Left ventricle myocardium superior (tissue), 1 donor: ENCODE measurements at places on chromosomes 6 and 20. TPM values are rescaled to one million over a fixed set of nuclear protein-coding genes. Genes with fewer than 3 reads are reported as not detected.
A peak's percentile ranks its signal among the peaks of the same experiment; 100 is the strongest.

Gene PDE10A
- 9.3 TPM for total RNA-seq

Gene VSX1
- not detected for total RNA-seq

GRCh38 chr20:47540443-47541354 is 39.0 kb downstream of the NCOA3 start:
- DNase-seq = no peak

Gene OR2H1
- total RNA-seq = not detected

Gene NHLRC1
- total RNA-seq = 1.3 TPM

- peak; percentile 56 for DNase-seq
These were observed 156.8 kb upstream of the PTPN1 start for GRCh38 chr20:50353289-50353961.

DNA sequence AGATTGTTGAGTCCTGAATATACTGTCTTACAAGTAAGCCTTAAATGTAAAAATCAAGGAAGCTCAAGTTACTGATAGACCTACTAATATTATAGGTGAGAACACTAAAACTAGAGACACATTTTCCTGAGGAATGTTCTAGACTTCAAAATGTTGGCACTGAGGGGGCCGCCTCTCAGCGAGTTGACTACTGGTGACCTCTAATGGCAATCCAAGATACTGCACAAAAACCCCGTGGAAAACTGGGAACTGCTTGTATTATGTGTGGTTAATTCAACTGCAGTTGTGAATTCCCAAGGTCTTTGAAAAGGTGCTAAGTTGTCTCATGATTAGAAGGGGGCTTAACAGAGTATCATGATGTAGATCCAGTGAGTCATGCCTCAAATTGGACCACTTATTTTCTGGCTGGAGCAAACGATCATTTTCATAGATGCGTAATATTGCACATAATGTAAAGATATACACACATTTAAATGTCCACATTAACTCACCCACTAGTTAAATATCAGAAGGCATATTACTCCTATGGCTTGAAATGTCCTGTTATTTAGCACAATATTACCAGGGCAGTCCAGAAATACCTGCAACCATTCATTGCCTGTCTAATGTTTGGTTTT is 336.2 kb downstream of the FOXA2 start:
- no peak for DNase-seq

GRCh38 chr6:152651986-152652385 is 14.8 kb upstream of the SYNE1 start:
- DNase-seq = no peak

Gene SLC22A1
- total RNA-seq = 0.17 TPM
